ENCODE measurements at places on chromosomes 16 and 17.

- DNase-seq = peak; percentile 7
These were observed 474.3 kb upstream of the TOM1L1 start for GRCh38 chr17:54426296-54426886.

DNA sequence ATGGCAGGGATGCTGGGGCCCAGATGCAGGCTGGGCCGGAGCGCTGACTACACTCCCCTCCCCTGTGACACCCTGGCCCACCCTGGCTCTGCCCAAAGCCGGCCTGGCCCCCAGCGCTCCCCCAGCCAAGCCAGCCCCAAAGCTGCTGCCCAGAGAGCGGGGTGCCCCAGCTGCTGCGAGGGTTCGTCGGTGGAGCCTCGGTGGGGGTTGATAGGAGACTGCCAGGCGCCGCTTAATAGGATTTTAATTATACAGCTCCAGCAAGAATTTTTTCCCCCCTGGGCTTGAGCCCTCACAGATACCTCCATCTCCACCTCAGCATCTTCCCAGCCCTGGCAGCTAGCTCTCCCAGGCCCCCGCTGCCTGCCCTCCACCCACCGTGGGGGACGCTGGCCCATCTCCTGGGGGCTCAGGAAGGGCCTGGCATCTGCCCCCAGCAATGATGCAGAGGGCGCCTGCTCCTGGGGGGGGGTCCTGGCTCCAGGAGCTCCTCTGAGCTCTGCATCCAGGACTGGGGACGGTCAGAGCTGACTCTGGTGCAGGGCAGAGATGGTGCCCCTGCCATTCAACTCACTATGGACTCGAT, 36.8 kb upstream of the DLX4 start:
- DNase-seq = no peak

- DNase-seq = peak; percentile 54
These were observed 16.6 kb upstream of the RNF135 start for GRCh38 chr17:30954046-30954830.

DNA sequence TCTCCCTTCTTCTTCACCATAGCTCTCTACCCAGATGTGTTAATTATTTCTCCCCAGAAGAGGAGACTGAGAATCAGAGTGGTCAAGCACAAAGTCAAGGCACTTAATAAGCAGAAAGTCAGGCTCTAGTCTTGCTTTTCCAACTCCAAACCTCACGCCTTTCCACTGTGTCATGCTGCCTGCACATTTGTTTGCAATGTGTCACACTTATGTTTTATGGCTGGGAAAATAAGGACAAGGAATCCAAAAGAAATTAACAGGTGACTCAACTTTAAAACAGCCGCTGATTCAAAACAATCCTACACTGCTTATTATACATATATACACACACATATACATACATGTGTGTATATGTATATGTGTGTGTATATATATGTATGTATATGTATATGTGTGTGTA, 255.7 kb upstream of the DYNLRB2 start:
- peak; percentile 96 for DNase-seq

GRCh38 chr17:55911186-55911585, 160.3 kb downstream of the PCTP start:
- DNase-seq = no peak

- no peak for DNase-seq
These were observed 37.2 kb downstream of the NKD1 start for GRCh38 chr16:50585331-50585776.

- no peak for DNase-seq
These were observed 76.5 kb downstream of the TIMM22 start for GRCh38 chr17:1073241-1073962.

DNA sequence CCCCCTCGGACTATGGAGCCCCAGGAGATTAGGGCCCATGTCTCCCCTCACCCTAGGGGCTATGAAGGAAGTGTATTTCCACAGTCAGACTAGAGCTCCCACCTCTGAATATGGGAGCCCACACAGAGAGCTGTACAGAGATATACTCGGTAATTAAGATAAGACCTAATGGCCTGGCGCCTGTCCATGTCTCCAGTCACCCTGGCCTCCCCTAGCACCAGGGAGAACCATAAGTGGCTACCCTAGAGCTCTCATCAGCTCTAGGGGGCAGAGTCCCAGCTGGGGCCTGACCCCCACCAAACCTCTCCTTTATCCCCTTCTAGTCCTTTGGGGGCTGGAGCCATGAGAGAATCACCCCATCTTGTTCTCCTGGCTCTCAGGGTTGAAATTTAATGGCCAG, 2.4 kb downstream of the TMEM101 start:
- DNase-seq = no peak

DNA sequence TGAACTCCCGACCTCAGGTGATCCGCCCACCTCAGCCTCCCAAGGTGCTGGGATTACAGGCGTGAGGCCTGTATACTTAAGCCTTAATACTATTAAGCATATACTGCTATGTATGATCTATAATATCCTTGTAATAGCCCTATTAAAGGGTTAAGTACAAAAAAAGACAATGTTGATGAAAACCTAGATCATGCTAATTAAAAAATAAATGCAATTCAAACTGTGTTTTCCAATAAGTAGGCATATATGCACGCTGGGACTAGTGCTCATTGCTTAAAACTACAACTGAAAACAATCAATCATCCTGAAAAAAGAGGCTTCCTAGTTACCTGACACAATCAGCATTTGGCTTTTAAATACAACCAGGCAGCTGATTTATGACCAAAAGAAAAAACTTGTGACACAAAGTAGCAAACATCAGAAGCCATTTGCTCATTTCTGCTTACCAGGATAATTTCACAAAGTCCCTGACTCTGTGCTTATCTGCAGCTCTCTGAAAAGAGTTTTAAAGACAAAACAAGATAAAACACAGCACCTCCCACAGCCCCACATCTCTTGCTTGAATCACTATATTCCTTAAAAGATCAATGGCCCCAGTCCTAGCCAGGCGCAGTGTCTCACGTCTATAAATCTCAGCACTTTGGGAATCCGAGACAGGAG, 11.1 kb downstream of the ZNF385C start:
- DNase-seq = no peak

DNA sequence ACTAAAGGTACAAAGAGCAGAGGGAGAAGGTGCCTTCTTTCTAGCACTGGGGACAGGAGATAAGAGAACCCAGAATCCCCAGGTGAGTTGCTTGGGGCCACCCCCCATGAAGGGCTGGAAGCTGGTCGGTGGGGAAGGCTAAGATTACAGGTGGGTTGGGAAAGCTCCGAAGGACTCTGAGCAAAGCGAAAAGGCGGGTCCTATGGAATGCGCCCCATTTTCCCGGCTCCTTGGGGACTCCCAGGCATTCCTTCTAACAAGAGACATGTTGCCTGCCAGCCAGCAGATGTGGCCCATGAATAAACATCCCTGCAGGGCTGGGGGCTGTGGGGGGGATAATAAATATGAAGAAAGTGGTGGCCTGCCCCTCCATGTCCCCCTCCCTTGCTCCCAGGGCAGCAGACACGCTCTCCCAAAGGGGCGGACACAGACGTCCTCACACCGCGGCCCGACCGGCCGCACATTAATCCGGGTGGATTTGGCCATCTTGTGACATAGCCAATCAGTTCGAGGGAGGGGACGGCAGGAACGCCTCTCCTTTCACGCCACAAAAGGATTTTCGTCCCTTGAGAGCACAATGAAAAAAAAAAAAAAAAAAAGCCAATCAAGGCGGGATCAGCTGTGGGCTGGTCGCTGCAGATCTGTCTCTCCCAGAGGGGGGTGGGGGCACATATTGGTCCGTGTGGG, 98.5 kb downstream of the SOX9 start:
- DNase-seq = no peak

Measured in fibroblast of skin of back (primary cell).